Mammary epithelial cell (primary cell): ENCODE measurements at places on chromosomes 12 and 14.

DNA sequence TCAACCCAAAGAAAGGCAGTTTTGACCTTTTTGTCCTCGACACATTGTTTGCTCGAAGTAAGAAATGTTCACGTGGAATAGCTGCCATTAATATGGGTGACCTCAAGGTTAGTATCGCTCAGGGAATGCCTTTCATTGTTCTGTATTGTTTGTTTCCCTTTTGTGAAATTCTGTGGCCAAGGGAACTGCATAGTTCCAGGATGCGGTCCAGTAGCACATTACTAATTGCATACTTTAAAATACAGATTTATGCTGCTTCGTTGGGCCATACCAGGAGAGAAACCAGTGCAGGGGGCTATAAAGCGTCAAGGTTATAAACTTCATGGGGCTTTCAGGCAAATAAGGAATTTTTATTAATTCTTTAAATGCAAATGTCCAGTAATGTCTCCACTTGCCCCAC, 73.3 kb upstream of the USP44 start:
- peak; percentile 42 for DNase-seq

DNA sequence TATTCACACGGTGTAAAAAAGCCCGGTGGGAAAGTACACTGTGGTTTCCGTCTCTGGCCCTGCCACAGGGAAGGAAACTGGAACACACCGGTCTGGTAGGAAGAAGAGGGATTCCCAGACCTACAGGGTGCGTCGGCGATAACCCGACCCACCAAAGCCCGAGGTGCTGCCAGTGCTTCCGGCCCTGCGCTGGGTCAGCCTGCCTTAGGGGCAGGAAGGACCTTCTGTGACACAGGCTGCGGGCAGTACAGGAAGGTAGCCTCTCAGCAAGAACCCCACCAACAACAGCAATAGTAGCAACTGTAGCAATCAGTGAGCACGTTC, 169.5 kb upstream of the FKBP4 start:
- no peak for DNase-seq

GRCh38 chr14:31265701-31266398, 58.3 kb upstream of the HECTD1 start:
- peak; percentile 83 for DNase-seq

DNA sequence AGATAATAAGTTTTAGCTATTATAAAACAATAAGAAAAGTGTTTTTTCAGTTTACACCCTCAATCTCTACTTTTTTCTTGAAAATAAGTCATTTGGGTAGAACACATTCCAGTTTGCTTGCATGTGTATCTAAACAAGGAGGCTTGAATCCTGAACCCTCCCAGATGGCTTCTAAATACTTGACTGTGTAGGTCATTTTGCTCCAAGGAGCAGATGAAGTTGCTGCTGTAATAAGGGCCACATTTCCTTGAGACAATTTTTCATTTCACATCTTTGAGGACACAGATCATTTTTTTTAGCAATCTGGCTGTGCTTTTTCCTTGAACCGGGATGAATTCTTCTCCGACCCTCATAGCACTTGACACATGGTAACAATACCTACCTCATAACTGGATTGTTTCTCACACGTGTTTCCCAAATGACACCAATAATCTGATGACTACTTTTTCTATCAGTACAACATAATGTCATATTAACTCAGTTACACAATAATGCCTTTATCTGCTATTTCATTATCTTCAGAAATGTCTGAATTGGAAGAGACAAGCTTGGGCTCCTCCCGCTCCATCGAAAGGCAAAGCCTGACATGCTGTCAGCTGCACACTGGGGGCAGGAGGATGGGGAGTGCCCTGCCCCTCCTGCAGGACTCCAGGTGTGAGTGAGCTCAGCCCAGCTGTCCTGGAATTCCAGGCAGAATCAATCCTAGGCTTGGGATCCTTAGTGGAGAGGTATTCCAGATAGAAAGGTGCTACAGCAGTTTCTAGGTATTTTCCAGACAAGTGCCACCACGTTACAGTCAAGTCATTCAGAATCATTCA, 30.9 kb downstream of the GPHB5 start:
- DNase-seq = no peak

DNA sequence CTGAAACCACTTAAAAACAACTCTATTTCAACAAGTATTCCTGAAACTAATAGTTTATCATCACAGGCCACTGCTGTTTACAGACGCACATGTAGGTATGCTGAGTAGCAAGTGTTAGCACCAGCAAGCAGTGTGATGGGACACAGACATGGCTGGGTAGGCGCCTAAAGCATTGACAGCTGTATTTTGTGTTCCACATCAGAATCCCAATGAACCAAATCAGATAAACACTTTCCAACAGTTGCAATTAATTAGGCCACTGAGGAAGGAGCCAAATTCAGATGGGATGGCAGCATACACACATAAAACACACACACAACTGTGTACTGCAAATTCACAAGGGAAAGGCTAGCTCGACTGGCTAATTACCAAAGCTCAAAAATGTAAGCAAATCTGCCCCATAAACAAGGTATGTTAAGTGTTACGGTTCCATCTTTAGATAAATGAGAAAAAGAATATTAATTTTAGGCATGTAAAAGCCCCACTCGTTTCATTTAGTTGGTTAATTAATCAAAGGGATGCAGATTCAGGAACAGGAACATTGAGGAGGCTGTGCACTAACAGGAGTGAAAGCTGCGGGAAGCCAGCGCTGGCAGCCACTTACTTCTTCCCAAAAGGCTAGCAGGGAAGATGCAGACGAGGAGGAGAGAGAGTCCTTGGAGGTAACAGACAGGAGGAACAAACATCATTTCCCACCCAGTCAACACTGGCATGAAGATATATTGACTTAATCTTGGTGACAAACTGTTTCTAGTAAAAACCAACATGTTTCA, 33.4 kb downstream of the AMN start:
- DNase-seq = no peak

DNA sequence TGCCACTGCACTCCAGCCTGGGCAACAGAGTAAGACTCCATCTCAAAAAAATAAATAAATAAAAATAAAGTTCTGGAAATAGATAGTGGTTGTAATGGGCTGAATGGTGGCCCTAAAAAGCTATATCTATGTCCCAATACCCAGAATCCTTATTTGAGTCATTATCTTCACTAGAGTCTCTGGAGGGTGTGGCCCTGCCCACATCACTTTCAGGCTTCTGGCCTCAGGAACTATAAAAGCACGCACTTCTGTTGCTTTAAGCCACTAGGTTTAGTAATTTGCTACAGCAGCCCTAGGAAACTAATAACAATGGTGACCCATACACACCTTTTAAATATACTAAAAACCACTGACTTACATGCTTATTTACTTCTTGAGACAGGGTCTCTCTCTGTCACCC, 49.9 kb downstream of the MAP3K9 start:
- no peak for DNase-seq

DNA sequence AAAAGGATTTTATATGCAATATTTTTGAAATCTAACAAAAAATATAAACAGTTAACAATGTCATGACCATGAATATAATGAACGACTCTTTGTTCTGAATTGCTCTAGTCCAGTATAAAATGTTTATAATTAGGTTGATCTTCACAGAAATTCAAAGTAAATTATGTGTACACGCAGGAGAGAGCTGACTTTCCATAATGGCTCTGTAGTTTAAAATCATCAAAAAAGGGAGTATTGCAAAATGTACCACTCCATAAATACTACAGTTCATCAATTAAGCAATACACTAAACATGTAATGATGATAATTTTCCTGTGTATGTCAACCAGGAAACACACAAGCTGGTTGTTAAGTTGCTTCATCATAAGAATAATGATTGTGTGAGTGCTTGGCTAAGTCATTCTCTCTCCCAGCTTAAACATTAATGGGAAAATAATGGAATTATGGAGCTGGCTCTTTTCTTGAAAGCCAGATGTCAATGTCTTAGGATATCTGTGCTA, 189.5 kb upstream of the PLEKHG7 start:
- DNase-seq = no peak

DNA sequence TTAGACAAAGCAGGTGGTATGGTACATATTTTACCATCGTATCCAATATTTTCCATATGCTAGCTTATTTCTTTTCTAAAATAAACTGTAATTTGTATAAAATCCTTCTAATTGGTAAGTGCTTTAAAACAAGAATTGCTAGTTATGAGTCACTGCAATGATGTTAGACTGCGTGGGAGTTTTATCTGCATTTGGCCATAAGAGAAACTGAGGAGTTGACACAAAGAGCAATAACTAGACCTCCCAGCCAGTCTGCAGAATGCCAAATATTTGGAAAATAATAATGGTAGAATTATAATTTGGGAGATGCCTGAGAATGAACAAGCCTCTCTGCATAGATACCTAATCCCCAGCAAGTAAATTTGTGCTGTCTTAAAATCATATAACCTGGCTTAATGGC, 61.7 kb upstream of the PTPRR start:
- DNase-seq = no peak

DNA sequence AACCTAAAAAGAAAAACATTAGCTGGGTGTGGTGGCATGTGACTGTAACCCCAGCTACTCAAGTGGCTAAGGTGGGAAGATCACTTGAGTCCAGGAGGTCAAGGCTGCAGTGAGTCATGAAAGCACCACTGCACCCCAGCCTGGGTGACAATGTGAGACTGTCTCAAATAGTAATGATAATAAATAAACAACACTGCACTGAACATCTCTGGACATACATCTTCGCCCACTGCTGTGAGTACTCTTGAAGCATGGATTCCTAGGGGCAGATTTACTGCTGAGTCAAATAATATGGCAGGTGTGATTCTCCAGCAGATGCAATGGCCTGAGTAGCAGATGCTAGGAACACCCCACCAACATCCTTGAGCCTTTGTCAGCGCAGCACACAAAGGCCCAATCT, 23.6 kb downstream of the ABCB9 start:
- DNase-seq = no peak

GRCh38 chr12:93165384-93165932, 212.3 kb upstream of the NUDT4 start:
- DNase-seq = no peak

DNA sequence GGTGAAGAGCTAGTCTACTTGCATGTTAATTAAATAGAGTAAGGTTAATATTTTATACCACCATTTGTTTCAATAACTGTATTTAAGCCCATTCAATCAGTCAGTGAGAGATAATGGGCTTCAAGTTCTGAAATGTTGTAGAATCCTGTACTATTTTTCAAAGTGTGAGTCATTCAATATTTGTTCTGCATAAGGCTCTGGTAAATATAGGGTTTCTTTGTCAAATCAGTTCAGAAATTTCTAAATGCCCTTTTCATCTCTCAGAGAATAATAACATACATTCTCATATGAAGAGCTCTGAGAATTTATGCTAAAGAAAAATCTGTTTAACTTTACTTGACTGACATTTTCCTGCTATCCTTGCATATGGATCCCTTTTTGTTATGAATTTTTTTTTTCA, 493.3 kb downstream of the TMTC2 start:
- no peak for DNase-seq

- peak; percentile 99 for DNase-seq
Measured at GRCh38 chr12:93137656-93138612, 208.8 kb upstream of the EEA1 start.

DNA sequence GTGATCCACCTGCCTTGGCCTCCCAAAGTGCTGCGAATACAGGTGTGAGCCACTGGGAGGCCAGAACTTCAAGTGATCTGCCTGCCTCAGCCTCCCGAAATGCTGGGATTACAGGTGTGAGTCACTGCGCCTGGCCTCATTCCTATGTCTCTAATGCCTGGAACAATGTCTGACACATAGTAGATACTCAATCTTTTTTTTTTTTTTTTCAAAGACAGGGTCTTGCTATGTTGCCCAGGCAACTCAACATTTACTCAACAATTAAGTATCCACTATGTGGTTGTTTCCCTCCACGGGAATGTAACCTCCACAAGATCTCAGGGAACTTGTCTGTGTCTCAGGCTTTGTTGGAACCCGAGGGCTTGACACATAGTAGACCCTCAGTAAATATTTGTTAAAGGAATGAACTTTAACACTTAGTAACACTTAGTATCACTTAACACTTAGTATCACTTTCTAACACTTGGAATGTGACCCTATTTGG, 3.0 kb upstream of the TMEM120B start:
- peak; percentile 76 for DNase-seq

- peak; percentile 32 for DNase-seq
Measured at GRCh38 chr12:18259906-18260682, 1.2 kb upstream of the PIK3C2G start.

GRCh38 chr12:75432924-75433323, 42.0 kb downstream of the GLIPR1L2 start:
- DNase-seq = no peak

GRCh38 chr14:103118663-103119404, 4.4 kb upstream of the TNFAIP2 start:
- DNase-seq = no peak

DNA sequence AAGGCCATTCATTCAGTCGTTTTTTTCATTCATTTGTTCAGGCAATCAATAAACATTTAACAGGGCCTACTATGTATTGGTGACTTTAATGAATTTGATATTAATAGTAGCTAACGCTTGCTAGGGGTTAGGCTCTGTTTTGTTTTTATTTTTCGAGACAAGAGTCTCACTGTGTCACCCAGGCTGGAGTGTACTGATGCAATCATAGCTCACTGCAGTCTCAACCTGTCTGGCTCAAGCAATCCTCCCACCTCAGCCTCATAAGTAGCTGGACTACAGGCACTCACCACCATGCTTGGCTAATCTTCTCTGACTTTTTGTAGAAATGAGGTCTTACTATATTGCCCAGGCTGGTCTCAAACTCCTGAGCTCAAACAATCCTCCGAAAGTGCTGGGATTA, 25.6 kb upstream of the MED13L start:
- no peak for DNase-seq
